ENCODE measurements at places on chromosomes 2 and 18.

DNA sequence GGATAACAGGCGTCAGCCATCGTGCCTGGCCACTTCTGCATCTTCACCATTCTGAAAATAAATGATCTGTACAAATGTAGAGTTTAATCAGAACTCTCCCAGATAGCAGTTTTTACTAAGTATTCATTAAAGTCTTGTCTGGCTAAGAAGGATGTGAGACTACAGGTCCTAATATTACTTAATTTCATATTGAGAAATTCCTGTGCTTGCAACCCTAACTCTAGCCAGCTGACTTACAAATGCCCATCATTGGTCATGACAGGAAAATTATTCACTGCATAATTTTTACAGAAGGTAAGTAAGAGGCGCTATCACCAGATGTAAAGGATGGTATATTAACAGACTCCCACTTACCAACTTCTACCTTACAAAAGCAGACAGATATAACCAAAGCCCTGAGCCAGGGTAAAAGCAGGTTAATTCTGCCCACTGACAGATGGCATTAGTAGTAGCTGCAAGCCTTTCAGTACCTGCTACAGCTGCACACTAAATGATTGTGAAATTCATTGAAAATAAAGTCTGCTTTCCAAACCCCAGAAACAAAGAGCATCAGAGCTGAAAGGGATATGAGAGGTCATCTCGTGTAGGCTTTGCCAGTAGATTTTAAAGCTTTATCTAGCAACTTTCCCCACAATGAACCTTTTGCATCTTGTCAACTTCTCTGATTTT lies 271.3 kb upstream of the STON1 start:
- no peak for DNase-seq

DNA sequence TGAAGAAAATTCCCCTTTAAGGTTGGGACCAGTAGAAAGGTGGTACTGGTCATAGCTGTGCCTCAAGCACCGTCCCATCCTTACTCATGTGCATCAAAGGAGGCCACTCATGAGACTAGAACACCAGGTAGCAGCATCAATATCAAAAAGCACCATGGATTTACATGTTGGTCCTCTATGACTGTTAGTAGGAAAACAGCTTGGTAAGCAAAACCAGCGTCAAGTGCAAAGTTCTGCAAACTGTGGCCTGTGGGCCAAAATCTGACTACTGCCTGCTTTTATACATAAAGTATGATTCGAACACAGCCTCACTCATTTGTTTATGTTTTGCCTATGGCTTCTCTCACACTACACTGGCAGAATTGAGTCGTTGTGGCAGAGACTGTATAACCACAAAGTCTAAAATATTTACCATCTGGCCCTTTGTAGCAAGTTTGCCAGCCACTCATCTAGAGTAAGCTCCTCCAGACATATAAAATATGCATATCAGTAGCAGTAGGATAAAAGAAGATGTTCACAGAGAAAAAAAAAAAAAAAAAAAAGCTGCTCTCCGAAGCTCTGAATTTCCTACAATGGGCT lies 119.7 kb upstream of the CTNNA2 start:
- DNase-seq: no peak

DNA sequence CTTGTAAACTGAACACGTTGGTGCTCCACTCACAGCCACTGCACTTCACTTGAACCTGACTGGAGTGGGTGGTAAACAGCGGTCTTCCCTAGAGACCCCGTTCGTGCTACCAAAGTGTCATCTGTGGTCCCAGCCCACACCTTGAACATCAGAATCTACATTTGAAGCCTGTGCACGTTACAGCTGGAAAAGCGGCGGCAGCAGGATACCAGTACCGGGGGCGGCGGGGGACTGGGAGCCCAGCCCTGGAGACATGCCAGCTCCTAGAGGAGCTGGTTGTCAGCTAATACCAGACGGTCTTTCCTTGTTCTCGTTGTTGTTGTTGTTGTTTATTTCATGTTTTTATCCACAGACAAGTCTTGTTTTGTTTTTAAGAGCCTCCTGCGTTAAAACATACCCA lies 156.7 kb downstream of the WDSUB1 start:
- DNase-seq: no peak

DNA sequence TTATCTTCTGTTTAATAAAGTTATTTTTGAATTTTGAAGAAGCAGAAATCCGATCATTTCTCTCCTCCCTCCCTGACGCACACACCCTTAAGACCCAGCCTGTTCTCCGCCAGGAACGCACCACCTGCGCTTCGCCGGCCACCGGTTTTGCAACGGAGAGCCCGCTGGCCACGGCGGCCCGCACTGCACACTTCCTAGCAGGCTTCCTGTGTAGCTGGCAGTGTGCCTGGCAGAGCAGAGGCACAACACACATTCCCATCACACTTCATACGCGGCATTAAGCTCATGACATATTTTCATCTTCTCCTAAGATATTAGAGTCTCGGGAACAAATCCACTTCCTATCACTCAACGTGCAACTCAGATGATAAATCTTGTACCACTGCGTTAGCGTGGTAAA lies 148.0 kb downstream of the HDAC4 start:
- peak; percentile 94 for DNase-seq

GRCh38 chr2:218474527-218474926 lies 55.6 kb downstream of the VIL1 start:
- DNase-seq: no peak

- DNase-seq: no peak
Measured at GRCh38 chr18:54453996-54454395, 96.3 kb downstream of the C18orf54 start.

All from psoas muscle (tissue), 8 donors.